ENCODE measurements at places on chromosomes 16 and 17.

GRCh38 chr16:69562813-69563212, 3.0 kb upstream of the NFAT5 start:
- DNase-seq: no peak

DNA sequence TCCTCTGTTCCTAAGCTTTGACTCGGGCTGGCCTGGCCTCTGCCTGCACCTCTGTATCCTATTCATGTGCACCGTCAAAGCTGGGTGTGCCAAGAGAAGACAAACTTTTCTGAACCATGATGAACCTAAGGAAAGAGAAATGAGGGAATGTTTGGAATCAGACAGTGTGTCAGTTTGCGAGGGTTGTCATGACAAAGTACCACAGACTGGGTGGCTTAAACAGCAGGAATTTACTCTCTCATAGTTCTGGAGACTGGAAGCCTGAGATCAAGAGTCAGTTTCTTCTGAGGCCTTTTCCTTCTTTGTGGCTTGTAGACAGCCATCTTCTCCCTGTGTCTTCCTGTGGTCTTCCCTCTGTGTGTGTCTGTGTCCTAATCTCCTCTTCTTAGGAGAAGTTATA, 129.0 kb downstream of the KATNIP start:
- peak; percentile 47 for DNase-seq

- DNase-seq: peak; percentile 87
Observed at GRCh38 chr17:82160075-82160474, 52.6 kb downstream of the CCDC57 start.

DNA sequence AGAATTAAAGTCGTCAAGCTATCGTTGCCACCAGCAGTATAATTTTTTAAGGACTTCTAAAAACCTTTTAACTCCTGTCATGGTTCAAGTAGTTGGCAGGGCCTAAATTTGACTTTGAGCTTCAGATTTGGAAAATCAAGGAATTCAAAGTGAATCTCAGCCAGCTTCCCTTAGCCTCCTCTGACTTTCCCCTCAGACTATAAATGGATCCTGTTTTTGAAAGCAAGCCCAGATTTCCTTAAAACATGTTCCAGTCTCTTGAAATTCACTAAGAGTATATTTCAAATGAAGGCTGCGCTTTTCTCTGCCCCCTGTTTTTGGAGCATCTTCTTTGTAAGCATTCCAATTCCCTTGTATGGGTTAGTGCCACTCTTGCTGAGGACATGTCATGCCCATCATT, 101.8 kb upstream of the CDH8 start:
- DNase-seq: no peak

GRCh38 chr17:32722733-32723132, 154.2 kb downstream of the MYO1D start:
- DNase-seq: peak; percentile 50

DNA sequence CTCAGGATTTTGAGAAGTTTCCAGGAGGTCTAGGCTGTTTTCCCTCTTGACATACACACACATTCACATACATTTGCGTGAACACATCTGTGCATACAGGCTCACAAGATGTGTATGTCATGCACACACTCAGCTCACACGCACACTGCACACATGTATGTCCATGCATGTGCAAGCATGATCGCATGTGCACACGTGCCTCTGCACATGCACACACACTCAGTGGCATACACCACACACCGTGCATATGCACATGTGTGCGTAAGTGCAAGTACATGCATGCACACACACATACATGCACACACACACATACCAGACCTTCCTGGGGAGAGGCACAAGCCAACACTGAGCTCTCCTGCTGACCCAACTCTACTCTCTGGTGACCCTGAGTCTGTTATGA, 171.4 kb downstream of the RBFOX3 start:
- no peak for DNase-seq

DNA sequence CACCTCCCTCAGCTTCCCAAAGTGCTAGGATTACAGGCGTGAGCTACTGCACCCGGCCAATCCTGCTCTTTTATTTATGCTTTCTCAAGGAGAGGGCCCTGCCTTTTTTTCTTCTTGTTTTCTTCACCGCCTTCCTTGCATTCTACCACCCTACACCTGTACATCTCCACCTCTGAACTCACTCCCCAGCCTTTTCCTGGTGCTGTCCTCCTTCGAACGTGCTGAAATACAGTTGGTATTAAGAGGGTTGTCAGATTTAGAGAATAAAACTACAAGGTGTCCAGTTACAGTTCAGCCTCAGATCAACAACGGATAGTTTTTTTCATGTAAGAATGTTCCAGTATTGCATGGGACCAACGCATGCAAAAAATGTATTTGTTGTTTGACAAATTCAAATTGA, 1.7 kb downstream of the PIRT start:
- no peak for DNase-seq

- no peak for DNase-seq
Observed at GRCh38 chr16:66278111-66278531, 88.4 kb upstream of the CDH5 start.

GRCh38 chr16:73026754-73027684, 20.9 kb downstream of the ZFHX3 start:
- no peak for DNase-seq

GRCh38 chr17:51427856-51428255, 167.5 kb downstream of the UTP18 start:
- peak; percentile 20 for DNase-seq

GRCh38 chr16:19186408-19186807, 18.4 kb downstream of the SYT17 start:
- DNase-seq: no peak

DNA sequence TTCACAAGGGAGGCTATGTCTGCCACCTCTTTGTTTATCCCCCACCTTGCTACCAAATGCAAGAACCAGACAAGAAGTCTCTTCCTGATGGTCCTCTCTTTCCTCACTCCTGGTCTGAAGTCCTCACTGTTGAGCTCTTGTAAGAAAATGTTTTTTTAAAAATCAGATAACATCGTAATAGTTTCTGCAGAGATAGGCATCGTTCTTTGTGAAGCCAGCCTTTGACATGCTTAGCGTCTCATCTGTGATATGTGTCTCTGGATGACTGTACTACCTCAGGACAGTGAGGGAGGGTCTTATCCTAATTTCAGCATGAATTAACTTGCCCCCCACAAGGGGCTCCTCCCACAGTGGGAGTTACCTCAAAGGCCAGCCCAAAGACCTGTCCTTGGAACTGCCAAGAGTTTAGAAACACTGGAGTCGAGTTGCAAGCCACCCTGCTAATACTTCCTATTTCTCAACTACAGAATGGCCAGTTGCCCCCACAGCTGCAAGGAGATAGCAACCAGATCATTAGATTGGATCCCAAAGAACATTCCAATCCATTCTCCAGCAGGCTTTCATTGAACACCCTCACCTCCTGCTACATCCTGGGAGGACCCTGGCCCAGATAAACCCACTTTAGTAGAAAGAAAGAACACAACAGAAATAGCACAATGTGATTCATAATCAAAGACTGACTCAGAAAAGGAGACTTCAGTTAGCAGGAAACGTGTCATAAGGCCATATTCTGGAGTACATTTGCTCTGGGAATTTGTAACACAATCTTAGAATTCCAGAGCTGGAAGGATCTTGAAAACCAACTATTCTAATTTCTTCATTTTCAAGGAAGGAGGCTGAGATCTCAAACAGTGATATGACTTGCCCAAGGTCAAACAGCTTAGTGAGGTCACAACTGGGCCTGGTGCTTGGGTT, 151.0 kb downstream of the IRX3 start:
- DNase-seq: peak; percentile 67
